ENCODE measurements at places on chromosomes 16 and 17.

GRCh38 chr17:82600731-82601446 lies 47.4 kb downstream of the WDR45B start:
- DNase-seq: no peak

GRCh38 chr17:10063730-10064241 lies 134.6 kb downstream of the GAS7 start:
- DNase-seq: no peak

- DNase-seq: no peak
Observed at GRCh38 chr17:80110447-80110812, 9.0 kb downstream of the GAA start.

DNA sequence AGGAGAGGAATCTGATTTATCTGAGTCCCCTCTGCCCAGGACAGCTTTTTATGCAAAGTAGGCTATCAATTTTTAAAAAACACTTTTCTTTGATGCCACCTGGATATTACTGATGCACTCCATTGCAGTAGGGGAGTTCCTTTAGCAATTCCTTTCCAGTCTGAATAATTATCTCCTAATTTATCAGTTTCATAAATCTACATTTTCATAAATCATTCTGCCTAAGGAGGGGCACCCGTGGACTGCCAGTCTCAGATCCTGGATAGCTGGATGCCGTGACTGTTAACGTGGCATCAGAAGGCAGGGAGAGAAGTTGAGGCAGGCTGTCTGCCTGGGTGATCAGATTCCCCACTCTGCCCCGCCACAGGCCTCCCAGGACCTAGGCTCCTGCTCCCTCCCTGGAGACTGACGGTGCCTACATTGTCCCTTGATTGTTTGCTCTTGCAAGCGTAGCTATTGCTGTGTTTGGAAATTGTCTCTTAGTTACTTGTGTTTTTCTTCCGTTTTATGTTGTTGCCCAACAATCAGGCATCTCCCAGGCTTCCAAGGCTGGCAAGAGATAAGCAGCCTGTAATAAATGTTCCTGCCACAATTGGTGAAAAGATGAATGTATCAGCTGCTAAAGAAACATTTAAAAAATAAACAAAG lies 75.2 kb downstream of the KATNIP start:
- no peak for DNase-seq

- DNase-seq: peak; percentile 27
Observed at GRCh38 chr16:88810166-88810911, 1.4 kb downstream of the APRT start.

GRCh38 chr17:72432143-72432621 lies 311.4 kb downstream of the SOX9 start:
- DNase-seq: no peak

DNA sequence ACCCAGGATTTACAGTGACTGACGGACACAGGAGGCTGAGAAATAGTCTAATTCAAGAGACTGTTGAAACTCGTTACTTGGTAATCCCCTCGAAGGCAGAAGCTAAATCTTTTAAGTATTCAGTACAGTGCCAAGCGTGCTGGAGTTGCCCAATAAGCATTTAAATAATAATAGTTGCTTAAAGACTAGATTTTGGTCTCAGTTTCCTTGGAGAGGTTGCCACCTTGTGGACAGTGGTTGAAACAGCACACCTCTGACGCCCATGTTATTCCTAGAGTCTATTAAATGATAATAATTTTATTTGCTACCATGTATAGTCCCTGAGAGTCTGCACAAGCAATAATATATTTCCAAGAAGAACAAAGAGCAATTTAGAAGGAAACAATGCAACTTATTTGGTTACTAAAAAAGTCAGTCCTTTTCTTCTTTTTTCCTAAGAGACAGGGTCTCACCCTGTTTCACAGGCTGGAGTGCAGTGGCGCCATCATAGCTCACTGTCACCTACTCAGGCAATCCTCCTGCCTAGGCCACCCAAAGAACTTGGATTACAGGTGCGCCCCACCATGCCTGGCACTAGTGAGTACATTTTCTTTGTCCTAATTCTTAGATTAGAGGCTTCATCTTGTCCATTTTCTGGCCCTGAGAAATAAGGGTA lies 138.0 kb upstream of the NUDT7 start:
- DNase-seq: peak; percentile 62

GRCh38 chr16:74749291-74750055 lies 25.1 kb downstream of the FA2H start:
- DNase-seq: peak; percentile 32

DNA sequence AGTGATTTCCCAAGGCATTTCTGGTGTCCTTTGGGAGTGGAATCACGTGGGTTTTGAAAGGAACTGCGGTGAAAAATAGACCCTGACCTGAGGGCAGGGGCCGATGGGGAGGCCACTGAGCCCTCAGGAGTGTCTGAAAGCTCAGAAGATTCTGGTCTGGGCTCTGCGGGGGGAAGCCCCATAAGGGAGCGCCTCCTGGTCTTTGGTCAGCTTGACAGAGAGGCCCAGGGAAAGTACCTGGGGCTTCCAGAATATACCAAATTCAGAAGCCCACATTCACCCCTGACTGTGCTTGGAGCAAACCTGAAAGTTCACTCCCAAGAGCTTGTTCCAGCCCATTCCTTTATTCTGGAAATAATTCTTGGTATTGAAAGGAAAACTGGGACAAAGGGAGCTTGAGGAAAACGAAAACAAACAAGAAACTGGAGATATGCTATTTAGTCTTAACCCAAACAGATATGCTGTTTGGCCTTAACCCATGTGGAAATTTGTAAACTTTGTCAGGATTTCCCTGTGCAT lies 23.2 kb upstream of the NAGLU start:
- DNase-seq: no peak

DNA sequence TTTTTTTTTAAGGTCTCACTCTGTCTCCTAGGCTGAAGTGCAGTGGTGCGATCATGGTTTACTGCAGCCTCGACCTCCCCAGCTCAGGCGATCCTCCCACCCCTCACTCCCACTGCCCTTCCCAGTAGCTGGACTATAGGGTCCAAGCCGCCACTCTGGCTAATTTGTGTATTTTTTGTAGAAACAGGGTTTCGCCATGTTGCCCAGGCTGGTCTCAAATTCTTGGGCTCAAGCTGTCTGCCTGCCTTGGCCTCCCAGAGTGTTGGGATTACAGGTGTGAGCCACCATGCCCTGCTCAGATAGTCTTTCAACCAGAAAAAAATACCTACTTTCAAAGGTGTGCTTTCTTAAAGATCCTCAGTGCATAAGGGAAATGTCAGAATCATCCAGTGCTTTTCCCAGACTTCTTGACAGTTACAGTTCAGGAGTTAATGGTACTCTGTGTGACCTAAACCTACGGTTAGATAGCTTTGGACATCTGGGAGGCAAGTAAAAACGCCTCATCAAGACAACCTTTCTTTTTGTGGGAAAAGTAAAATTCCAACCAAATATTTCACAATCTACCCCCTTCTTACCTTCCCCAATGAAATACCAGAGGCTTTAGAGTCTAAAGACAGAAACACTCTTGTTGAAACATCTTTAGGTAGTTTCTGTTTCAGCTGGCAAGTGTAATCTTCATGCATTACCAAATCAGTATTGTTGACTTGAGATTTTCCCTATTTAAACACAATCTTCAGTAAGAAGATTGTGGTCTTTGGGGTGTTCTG lies 6.8 kb downstream of the RSPRY1 start:
- no peak for DNase-seq

GRCh38 chr16:89902980-89903379 lies 15.7 kb upstream of the MC1R start:
- DNase-seq: no peak

DNA sequence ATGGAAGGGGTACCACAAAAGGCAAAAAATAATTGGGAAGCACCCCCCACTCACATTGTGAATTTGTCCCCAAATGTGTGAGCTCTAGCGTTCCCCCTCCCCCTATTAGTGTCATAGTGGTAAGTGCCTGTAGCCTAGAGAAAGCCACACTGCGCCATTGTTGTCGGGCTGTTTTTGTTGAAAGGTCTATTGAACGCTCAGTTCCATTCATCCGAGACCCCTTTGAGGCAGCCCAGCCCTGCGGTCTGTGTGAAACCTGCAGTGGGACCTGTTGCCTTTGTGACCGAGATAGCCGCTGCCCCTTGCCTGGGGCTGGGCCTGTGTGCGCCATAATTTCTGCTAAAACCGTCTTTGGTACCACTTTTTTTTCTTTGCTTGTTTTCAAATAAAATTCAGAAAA lies 3.0 kb downstream of the JPT2 start:
- no peak for DNase-seq

DNA sequence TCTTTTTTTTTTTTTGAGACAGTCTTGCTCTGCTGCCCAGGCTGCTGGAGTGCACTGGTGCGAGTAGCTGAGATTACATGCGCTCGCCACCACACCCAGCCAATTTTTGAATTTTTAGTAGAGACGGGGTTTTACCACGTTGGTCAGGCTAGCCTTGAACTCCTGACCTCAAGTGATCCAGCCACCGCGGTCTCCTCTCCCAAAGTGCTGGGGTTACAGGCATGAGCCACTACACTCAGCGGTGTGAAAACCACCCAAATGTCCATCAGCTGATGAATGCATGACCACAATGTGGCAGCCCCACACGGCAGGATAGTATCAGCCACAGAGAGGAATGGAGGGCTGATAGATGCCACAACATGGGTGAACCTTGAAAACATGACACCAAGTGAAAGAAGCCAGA lies 2.1 kb downstream of the P2RX5 start:
- no peak for DNase-seq

DNA sequence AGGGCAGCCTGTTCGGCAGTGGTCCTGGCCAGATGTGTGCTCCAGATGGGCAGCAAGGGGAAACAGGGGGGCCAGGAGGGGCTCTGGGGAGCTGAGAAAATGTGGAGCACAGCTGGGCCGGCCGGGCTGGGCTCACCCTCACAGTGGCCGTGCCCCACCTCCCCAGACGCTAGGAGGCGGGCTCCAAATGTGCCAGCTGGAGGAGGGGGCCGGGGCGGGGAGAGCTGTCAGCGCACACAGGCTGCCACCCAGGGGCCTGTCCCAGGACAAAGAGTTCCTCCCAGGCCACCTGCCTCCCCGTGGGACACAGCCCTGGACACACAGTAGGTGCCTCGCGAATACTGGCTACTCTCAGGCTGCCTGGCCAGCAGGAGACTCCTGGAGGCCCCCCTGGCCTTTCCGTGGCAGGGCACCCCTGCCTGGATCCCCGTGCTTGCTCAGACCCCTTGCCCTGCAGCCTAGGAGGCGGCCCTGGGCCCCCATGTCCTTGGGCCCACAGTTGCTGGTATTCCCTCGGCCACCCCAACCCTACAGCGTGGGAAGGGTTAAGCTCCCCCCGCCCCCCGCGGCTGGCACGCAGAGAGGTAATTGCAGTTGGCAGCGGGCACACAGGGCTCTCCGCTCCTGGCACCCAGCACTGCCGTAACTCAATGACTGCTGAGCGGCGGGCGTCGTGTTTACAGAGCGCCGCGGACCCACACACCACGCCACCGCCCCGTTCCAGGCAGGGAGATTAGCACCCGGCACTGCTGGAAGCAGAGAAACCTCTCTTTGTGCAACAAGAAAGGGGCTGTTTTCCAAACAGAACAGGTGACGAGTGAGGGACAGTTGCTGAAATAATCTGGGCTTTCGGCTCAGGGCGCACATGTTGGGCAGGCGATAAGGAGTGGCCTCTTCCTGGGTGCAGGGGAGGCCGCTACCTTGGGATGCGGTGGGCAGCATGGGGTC lies 32.2 kb downstream of the BAHCC1 start:
- no peak for DNase-seq

DNA sequence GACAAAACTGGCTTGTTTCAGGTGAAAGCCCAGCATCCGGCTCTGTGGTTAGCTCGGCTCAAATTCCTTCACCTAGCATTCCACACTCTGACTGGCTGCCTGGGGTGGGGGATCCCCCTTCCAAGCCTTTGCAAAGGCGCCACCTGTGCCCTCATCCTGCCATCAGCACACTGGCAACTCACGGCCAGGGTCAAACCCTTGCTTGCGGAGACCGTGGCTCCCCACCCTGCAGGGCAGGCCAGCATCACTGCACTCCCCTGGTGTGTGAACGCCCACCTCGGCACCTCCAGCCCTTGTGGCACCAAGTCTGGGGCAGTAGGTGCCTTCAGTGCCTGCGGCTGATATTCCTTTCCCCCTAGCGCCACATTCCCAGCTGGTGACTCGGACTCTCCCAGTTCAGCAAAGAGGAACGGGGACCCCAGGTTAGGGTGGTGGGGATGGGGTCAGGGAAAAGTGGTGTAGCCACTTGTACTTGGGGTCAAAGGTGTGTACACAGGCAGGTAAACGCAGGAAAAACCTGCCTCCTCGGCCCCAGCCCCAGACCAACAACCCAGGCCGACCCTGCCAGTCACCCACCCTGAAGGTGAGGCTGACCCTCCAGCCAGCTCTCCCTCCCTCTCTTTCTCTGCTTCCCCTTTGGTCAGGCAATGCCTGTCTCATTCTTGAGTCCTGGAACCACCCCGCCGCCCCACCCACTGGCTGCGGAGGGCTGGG lies 1.1 kb downstream of the FLII start:
- peak; percentile 13 for DNase-seq

DNA sequence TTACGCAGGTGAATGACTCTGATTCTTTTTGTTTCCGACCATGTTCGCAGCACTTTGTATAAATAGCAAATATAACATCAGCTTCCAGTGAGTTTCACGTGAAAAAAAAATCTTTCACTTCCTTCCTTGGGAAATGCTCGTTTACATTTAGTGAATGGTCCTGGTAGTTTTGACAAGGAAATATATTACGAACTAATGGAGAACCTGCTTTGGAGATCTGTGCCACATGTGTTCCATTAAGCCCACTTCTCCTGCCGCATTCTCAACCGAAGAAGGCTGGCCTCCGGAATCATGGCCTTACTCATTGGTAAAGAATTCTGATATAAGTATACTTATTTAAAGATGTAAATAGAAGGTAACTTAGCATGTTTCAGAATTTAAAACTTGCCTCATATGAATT lies 3.6 kb downstream of the CRAMP1 start:
- DNase-seq: peak; percentile 36

DNA sequence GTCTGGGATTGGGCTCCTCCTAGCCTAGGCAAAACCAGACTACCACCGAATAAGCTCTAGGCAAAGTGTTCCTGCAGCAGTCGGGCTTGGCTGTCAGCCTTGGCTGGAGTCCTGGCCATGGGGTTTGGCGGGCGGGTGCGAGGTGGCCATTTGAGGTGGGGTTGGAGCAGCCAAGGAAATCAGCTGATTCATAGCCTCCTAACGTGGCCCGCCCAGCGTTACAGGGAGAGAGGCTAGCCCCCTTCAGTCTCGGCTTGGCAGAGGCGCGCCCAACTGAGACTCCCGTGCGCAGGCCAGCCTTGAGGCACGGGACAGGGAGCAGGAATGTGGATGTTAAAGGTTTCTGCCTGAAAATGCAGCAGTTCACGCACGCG lies 1.9 kb downstream of the PMP22 start:
- DNase-seq: peak; percentile 86

DNA sequence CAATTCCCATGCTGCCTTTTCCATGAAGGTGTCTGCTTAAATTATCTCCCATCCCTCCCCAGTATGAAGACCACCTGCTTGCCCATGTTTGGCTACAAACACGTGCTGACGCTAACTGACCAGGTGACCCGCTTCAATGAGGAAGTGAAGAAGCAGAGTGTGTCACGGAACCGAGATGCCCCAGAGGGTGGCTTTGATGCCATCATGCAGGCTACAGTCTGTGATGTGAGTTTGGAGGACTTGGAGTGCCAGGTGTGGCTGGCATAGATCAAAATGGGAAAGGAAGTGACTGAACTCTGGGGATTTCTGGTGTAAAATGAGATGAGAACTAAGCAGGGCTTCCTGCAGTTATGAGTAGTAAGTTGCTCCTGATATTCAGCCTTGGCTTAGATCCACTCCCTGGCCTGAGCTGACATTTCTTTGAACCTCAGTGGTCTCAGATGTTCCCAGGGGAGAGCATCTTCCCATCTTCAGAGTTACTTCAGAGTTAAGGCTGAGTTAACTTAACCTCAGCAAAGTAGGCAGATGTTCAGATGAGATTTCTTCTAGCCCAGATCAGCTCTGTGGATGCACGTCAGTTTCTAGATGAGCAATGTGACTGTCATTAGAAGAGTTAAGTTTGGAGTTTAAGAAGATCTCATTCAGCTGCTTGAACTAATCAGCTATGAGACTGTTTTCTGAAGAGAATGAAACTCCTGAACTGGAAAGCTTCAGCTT lies 32.7 kb downstream of the ITGB3 start:
- peak; percentile 46 for DNase-seq
